ENCODE measurements at places on chromosomes 1 and 21.

GRCh38 chr1:54323921-54324250 lies 82.3 kb downstream of the SSBP3 start:
- no peak for DNase-seq

DNA sequence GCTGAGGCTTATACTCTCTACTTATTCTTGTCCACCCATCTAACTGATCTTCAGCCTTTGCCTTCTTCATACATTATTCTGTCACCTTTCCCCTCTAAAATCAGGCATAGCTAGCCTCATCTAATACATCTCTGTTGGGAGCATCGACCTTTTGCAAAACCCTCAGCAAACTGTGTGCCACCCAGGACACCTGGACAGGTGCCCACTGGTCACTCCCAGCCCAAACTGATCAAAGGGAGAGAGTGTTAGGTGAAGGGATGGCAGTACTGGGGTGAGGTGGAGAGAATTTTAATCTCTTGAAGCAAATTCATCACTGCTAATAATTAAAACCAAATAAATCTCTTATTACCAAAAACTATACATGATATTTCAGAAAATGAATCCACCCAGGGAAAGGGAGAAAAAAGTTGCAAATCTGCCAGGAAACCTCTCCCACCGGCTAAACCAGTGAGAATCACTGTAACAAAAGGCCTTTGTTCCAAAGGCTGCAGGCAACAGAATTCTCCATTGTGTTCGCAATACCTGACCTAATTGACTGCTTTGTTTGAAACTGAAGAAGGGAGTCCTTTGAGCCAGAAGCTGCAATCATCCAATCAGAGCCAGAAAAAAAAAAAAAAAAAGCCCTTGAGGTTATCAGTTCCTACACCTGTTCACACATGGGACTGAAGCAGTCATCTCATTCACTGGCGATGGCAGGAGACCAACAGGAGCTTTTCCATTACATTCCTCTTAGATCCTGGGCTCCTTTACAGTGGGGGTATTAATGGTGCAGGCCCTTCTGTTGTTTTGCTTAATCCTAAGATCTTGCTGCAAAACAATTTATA lies 172.6 kb downstream of the APP start:
- no peak for DNase-seq

DNA sequence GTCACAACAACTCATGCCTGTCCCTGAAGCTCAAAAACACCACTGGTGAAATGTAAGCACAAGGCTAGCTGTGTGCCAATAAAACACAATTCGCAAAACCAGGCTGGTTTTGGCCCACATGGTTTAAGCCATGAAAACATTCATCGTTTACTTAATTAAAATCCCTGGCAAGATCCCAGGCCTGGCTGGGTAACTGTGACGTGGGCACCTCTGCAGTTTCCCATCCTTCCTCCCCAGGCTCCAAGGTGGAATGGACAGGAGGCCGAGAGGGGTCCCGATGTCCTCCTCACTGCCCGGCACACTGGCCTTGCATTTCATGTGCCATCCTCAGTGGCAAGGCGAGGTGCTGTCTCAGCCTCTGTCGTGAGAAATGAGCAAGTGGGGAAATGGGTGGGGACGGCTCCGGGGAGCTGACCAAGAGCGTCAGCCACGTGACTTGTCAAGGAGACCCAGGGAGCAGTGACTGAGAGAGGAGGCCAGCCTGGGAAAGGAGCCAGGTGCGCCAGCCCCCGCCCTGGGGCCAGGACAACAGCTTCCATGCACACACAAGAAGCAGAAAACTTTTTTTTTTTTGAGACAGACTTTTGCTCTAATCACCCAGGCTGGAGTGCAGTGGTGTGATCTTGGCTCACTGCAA lies 153.1 kb upstream of the RAB4A start:
- no peak for DNase-seq

DNA sequence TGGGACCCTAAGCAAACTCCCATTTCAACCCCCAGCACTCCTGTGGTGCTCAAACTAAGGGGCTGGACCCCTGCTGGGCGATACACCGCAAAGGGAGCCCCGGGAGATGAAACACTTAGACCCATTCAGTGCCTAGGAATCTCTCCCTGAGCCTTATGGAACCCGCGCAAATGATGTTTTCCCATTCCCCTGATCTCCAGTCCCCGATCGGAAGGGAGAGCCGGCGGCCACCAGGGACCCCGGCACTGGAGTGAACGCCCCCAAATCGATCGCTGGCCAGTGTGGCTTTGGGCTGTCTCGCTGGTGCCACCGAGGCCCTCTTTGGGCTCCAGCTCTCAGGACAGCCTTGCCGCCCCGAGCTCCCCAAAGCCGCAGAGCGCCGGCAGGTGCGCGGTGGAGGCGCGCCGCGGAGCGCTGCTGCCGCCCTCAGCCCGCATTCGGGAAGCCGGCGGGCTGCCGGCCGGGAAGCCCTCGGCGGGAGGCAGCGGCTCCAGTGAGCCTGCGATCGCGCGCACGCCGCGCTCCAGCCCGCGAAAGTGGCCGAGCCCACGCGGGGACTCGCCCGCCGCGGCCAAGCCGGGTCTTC lies 1.1 kb downstream of the PLXNA2 start:
- DNase-seq: no peak

DNA sequence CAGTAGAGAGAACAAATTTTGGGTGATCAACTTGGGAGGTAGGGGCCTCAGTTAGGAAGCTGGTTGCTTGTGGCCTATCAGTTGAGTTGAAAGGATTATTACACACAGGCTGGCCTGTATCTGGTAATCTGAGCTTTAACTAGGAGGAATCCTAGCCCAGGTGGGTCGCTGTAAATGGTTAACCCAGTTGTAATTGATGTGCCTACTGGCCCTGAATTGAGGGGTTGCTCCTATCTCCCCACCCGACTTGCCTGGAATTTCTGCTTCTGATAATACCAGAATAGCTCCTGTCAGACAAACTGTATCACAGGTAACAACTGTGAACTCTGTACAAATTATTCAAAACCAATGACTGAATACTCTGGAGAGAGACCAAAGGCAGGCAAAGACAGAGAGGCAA lies 210.4 kb upstream of the RUNX1 start:
- DNase-seq: no peak

DNA sequence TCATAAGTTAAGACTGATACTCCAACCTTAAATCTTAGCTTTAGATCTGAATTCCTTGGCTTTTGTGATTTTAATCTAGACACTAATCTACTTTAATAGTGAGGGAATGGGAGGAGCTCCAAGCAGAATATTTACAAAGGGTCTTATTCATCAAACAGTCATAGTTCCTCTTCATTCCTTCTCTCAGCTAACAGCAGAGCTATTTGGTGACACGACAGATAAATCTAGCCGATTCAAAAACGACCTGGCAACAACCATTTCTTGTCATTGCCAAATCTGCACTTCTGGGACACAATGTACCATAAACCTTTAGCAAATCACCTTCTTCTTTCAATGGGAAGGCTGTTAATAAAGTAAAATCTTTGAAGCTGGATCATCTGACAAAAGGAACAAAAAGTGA lies 52.8 kb upstream of the FOXD3 start:
- no peak for DNase-seq

GRCh38 chr1:197394831-197395608 lies 127.0 kb downstream of the CRB1 start:
- DNase-seq: no peak

DNA sequence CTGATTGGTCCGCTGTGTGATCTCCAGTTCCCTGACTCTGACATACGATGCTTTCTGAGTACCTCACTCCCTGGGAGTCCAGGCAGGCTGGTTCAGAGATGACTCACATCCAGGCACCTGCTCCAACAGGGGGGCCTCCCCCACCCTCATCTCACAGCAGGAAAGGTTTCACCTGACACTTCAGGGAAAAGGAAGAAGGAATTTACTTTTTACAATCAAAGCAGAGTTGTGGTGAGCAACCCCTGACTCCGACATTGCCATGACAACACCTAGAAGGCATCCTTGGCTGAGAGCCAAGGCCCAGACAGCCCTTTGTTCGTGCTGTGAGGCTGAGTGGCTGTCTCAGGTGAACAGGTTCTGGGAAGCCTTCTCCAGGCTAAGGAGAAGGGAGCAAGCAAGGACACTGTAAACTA lies 164.6 kb upstream of the GJB5 start:
- no peak for DNase-seq

GRCh38 chr1:19204446-19205266 lies 5.4 kb downstream of the UBR4 start:
- no peak for DNase-seq

DNA sequence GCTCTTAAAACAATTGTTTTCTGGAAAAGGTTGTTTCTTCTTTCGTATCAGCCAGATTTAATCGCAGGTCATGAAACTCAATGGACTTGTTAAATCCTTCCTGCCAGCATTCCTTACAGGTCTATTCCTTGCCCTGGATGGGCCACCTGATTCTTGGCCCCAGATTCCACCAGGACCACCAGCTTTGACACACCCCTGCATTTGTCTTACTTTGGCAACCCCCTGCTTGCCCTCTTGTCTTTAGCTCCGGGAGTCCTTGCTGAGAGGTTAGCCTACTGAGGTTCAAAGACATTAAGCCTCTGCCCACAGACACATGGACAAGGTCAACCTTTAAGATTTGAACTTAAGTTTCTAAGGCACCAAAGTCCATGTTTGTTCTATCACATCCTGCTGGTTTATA lies 27.1 kb upstream of the DAB1 start:
- DNase-seq: no peak
